ENCODE measurements at places on chromosomes 1 and 21. TPM values are rescaled to one million over a fixed set of nuclear protein-coding genes. Genes with fewer than 3 reads are reported as not detected.

GPR25 gene
- not detected for polyA plus RNA-seq

DNA sequence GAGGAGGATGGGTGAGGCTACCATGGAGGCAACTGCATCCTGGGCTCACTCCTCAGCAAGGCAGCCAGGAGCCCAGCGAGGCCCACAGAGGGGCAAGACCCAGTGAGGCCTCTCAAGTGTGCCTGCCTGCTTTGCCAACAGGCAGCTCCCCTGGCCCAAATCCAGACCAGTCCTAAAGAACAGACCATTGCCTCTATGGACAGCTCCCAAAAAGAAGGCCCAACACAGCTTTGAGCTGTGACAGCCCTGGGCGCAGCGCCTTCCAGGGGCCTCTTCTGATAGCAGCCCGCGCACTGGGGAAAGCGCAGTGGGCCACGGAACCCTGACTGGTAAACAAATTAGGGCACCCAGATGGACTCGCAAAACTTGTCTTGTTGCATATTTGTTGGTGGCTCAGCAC is 25.5 kb downstream of the C1orf198 start:
- no peak for DNase-seq

DNA sequence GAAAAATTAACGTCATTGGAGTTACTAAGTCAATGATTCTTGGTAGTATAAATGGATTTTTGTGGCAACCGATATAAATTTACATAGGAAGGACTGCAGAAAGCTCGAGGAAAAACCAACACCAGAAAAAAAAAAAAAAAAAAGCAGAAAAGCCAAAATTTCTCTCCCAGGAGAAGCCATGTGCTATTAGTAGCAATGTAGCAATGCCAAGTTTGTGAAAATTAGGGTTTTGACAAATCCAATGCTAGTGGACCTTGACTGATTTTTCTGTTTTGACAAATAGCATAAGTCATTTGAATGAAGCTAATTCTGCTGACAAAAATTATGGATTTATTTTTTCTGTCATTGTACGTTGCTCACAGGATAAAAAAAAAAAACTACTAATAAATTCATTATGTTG is 1561.9 kb downstream of the MRPL39 start:
- no peak for DNase-seq

DNA sequence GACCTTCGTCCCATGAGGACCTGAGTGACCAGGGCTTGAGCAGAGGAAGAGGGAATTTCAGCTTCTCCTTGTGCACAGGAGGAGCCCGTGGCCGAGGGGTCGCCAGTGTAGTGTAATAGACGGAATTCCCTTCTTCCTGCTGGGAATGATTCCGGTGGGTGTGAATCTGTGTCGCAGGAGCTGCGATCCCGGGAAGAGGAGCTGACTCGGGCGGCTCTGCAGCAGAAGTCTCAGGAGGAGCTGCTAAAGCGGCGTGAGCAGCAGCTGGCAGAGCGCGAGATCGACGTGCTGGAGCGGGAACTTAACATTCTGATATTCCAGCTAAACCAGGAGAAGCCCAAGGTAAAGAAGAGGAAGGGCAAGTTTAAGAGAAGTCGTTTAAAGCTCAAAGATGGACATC is 34.4 kb downstream of the MAP3K21 start:
- no peak for DNase-seq

DNA sequence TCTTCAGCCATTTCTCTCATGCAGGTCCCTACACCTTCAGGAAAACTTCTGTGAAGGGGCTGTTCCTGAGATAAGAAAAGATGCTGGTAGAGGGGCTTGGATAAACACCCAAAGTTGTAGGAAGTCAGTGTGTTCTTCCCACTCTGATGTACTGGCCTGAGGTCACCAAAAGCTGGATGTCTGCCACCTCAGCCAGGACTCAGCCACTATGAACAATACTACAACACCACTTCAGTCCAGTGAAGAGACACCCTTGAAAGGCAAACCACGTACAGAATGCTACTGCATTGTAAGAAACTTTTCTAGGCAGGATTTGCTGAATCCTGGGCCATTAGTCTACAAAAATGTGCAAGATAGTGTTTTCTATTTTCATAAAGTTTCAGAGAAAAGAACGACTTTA is 2.4 kb downstream of the PTPN14 start:
- no peak for DNase-seq

LRRC3 gene
- polyA plus RNA-seq = 1.1 TPM

LCE1F gene
- polyA plus RNA-seq = not detected

DNA sequence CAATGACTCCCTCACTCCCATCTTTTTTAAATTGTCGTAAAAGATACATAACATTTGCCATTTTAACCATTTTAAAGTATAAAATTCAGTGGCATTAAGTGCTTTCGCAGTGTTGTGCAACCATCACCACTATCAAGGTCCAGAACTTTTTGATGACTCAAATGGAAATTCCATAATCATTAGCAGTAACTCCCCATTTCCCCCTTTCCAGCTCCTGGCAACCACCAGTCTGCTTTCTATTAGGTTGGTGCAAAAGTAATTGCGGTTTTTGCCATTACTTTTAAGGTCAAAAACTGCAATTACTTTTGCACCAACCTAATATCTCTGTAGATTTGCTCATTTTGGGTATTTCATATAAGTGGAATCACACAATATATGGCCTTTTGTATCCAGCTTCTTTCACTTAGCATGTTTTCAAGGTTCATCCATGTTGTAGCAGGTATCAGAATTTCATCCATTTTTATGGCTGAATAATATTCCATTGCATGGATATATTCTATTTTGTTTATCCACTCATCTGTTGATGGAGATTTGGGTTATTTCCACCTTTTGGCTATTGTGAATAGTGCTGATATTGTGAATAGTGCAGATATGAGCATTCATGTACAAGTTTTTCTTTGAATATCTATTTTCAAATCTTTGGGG is 159.7 kb downstream of the HIVEP3 start:
- DNase-seq = no peak

GRCh38 chr1:77994117-77994705 is 10.5 kb upstream of the DNAJB4 start:
- no peak for DNase-seq

All from A549 (cell line).